ENCODE measurements at places on chromosomes 4 and X.

DNA sequence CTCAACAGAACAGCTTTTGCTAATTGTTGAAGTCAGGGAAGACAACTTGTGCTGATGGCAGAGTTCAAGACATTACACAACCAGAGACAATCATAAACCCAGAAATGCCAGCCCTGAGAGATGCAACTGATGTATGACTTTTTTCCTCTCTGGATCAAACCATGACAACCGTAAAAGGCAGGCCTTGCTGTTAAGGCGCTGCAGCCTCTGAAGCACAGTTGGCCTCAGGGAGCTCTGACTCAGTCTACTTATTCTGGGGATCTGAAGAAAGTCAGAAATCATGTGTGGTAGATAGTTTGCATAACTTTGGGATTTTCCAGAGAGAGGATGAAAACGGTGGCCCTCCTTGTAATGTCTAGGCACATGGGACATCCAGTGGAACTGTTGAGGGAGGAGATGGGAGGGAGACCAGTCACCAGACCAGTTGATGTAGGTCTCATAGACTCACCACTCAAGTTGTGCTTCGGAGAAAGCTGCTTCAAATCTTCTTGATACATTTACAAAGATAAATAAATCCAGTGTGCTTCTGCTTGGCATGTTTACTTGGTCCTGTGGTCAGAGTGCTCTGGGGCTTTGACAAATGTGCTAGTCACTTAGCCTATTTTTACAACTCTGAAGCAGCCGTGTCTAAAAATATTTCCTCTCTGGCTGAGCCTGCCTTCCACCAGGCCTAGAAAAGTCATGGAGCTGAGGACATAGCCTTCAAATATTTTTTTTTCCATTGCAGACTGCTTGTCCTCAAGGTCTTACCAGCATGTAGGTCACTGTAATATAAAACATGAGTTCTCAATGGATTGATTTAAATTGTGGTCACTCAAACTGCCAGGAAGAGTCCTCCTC lies 7.5 kb downstream of the HADH start:
- no peak for DNase-seq

DNA sequence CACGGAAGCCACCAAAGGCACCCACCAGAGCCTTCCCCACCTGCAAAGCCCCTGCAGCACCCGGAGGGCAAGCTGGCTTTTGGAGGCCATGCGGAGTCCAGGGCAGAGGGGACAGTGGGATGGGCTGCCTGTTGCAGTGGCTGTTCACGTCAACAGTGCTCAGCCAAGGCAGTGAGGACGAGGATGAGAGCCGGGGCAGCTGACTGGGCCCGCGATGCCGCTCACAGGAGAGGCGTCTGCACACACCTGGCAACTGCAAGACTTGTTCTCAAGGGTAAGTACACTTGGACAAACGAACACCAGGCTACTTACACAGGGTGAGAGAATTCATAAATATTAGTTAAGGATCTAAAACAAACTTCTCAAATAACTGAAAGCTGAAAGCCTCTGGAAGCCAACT lies 19.6 kb downstream of the FGFR3 start:
- DNase-seq, result no peak

DNA sequence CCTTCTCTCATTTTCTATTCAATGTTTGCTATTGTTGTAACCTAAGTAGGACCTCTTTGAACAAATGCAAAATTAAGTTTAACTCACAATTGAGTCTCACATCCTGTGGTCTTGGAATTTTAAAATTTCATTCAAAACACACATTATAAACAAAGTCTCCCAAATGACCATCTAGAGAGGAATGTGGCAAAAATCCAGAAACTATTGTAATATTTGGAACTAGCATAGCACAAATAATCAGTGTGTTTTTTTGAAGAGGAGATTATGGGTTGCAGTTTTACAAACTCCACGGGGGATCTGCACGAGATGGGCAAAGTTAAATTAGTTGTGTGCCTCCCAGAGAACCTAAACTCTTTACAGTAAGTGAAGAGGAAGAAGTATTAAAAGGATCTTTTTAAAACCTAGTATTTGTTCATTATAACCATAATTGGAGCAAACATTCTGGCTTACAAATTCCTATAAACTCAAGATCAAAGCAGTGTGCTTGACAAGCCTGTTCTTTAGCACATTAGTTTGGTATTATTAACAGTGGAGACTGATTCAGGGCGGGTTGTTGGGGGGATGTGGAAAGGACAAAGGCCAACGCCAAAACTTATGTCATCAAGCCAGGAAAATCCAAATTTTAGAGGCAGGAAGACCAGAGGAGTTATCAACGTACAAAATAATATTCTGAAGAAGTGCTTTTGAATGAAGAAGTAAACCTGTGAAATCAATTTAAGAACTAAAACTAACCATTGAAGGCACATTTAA lies 22.4 kb upstream of the RBPJ start:
- DNase-seq, result no peak

DNA sequence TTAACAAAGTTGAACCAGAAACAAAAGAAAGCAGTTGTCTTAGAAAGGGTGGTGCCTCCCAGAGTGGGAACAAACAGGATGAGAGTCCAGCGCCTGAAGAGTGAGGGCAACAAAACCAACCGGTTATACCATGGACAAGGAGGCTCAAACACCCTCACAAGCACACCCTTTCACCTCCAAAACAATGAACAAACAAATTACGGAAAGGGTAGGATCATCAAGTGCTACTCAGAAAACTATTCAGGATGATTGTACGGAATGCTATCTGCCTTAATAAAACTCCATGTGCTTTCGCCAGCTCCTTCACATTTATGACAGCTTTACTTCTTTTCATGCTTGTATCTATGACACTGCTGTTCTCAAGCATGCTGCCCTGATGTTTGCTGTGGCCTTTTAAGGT lies 26.8 kb downstream of the SLC39A8 start:
- DNase-seq, result no peak

- DNase-seq, result no peak
These were observed 732.7 kb upstream of the POU3F4 start for GRCh38 chrX:82775426-82775825.

DNA sequence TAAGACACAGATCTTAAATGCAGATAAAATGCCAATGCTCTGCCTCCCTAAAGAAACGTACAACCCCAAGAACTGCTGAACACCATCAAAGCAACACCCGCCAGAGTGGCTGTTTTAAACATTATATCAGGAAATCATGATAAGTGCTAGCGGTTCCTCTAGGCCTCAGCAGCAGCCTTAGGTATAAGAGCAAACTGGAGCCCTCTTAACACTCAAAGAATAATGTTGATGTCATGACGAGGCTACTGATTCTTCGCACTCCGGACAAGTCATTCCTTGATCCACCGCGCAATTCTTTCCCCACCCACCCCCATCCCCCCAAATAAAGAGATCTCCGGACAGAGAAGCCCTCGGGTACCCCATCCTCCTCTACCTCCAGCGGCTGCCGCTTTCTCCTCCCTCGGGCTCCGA lies 507 bp downstream of the LIN54 start:
- DNase-seq, result no peak

GRCh38 chr4:47530801-47531200 lies 45.7 kb downstream of the ATP10D start:
- DNase-seq, result no peak

DNA sequence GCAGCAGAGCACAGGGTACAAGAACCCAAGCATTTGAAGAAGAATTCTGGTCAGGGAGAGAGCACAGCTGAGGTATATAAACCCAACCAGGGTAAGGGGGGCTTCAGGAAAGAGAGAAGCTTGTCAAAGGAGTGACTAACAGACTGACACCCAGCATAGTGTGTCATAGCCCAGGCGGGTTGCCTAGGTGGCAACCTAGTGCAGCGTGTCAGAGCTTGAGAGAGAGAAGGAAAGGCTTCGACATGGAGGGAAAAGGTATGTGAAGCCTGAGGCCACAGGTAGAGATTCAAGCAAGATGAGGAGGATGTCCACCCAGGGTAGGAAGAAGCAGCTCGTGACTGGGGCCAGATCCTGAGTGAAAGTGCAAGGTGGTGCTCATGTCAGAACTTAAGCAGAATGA lies 8.5 kb upstream of the ANTXR2 start:
- DNase-seq, result no peak

DNA sequence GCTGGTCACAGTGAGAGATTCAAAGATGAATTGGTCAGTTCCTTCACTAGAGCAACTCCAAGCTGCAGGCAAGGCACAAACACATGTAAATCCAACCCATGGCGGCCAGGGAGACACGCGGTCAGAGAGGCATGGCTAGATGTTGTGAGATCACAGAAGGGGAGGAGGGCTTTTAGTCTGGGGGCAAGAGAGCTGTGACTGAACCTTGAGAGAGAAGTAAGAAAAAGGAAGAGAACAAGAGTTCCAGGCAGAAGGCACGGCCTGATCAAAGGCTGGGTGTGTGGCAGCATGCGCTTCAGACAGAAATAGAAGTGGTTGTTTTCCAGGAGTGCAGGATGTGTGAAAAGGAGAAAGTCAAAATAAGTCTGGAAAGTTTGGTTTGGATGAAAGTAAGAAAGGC lies 15.9 kb downstream of the CCDC149 start:
- DNase-seq, result no peak

DNA sequence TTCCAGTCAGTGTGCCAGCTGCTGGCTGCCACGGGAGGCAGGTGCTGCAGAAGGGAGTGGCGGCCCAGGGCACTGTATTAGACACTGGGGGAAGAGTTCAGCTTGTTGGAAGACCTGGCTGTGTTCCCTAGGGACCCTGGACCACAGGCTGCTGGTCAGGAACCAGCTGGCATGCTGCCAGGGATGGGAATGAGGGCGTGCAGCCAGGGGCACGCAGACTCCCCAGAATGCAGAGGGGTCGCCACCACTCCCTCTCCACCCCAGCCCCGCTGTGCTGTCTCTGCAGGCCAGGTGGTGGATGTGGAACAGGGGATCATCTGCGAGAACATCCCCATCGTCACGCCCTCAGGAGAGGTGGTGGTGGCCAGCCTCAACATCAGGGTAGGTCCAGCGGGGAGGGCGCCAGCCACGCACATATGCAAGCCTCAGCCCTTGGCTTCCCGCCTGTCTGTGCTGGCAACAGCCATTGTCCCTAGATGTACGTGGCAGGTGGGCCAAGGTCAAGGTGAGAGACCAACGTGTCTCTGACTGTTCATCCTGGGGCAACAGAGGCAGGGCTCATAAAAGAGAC lies 12.3 kb downstream of the ABCD1 start:
- no peak for DNase-seq

- DNase-seq, result no peak
These were observed 92.8 kb downstream of the EVC2 start for GRCh38 chr4:5615496-5616075.

DNA sequence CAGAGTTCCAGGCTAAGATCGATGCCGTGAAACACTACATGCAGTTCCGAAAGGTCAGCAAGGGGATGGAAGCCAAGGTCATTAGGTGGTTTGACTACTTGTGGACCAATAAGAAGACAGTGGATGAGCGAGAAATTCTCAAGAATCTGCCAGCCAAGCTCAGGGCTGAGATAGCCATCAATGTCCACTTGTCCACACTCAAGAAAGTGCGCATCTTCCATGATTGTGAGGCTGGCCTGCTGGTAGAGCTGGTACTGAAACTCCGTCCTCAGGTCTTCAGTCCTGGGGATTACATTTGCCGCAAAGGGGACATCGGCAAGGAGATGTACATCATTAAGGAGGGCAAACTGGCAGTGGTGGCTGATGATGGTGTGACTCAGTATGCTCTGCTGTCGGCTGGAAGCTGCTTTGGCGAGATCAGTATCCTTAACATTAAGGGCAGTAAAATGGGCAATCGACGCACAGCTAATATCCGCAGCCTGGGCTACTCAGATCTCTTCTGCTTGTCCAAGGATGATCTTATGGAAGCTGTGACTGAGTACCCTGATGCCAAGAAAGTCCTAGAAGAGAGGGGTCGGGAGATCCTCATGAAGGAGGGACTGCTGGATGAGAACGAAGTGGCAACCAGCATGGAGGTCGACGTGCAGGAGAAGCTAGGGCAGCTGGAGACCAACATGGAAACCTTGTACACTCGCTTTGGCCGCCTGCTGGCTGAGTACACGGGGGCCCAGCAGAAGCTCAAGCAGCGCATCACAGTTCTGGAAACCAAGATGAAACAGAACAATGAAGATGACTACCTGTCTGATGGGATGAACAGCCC lies 9.3 kb downstream of the CNGA2 start:
- DNase-seq, result no peak

GRCh38 chr4:157727163-157727562 lies 445.7 kb downstream of the GASK1B start:
- no peak for DNase-seq

Data from activated CD4-positive, alpha-beta memory T cell treated with anti-CD3 and anti-CD28 coated beads for 36 hours (primary cell).